NAMALWA (cell line): ENCODE measurements at places on chromosomes 16 and 17.

DNA sequence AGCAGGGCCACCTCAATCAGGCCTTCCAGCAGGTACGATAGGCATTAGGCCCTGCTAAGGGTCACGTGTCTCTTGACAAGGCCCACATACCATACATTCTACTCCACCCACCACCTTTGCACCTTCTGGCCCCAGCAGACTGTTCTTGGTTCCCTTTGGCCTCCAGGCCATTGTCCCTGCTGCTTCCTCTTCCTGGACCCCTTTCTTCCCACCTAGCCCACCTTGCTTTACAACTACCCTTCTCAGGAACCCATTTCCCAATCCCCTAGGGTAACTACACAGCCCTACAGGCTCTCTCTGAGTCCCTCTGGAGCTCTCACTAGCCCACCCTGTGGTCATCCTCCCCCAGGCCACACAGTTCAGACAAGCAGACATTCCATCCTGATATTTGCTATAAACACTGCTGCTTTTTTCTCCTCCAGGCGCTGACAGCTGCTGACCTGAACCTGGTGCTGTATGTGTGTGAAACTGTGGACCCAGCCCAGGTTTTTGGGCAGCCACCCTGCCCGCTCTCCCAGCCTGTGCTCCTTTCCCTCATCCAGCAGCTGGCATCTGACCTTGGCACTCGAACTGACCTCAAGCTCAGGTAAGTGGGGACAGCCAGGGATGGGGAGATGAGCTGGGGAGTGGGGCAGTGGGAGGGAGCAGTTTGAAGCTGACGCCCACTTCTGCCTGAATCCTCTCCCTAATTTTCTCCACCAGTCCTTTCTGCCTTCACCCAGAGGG, 1.4 kb upstream of the NRN1L start:
- DNase-seq, result no peak

DNA sequence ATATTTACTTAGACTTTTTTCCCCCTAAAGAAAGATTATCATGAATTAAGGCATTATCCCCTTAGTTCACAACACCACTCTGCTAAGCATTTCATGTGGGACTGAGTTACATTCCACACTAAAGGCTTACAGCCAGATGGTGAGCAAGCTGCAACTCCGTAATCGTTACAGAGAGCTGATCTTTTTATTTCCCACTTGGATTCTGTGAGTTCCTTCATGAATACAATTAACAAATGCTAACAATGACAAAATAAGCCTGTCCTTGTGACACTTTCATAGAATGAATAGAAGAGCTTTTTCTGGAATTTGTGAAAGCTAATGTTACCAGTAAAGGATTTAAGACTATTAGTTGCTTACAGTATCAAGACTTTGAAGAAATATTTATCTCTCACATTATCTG, 8.7 kb downstream of the OGFOD1 start:
- DNase-seq, result no peak

DNA sequence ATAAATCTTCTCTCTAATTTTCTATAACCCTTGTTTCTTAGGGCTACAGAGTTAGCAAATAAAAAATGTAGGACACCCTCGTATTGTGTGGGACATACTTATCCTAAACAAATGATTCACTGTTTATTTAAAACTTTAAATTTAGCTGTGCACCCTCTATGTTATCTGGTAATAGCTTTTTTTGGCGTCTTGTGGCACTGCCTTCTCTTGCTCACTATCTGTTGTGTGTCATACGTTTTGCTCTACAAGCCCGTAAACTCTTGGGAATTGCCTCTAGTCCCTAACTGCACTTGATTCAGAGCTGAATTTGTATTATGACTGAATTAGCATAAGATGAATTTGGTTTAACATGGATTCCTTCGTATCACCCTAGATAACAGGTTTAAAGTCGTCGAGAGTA, 144.3 kb upstream of the MYOCD start:
- no peak for DNase-seq

DNA sequence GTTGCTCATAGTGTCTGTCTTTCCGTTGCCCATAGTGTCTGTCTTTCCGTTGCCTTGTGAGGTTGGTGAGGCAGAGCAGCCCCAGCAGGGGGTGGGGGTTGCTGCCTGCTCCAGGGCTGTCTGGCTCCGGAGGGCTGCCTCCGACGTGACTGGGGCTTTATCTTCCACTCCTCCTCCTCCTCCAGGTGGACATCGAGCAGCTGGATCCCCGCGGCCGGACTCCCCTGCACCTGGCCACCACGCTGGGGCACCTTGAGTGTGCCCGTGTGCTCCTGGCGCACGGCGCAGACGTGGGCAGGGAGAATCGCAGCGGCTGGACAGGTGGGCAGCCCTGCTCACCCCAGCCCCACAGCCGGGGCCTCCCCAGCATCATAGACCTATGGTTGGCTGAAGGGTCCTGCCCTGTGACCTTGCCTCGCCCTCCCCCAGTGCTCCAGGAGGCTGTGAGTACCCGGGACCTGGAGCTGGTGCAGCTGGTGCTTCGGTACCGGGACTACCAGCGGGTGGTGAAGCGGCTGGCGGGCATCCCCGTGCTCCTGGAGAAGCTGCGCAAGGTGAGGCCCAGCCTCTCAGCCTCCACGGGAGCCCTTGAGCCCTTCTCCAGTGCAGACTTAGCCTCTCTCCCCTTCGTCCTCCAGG, 14.7 kb downstream of the ANKRD13B start:
- no peak for DNase-seq

DNA sequence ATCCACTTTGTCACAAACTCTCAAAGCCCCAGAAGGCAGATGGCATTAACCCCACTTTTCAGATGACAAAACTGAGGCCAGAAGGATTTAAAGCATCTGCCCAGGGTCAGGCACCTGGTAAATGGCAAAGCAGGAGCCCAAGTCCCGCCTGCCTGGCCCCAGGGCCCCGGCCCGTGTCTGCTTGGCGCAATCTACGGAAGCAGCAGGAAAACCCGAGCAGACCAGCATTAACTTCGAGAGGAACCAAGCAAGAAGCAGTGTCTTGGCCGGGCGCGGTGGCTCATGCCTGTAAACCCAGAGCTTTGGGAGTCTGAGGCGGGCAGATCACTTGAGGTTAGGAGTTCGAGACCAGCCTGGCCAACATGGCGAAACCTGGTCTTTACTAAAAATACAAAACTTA, 21.6 kb downstream of the RTN4RL1 start:
- DNase-seq, result no peak

- peak; percentile 57 for DNase-seq
These were observed 2.4 kb upstream of the PERCC1 start for GRCh38 chr16:1428511-1428910.

DNA sequence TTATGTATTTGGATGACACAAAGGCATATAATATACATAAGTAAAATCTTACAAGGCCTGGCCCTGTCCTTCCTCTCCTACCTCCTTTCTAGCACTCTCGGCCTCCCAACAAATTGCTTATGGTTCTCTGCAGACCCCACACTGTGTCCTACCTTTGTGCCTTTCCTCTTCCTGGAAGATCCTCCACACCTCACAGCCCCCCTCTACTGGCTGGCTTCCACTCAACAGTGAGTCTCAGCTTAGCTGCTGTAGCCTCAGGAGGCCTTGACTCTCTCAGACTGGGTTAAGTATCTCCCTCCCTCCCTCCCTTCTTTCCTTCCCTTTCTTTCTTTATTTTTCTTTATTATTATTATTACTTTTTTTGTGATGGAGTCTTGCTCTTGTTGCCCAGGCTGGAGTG, 8.3 kb upstream of the SLC52A1 start:
- no peak for DNase-seq

- DNase-seq, result no peak
These were observed 356.6 kb downstream of the RBFOX1 start for GRCh38 chr16:7689234-7689633.

- peak; percentile 24 for DNase-seq
These were observed 4.7 kb upstream of the CHD3 start for GRCh38 chr17:7883781-7884386.

DNA sequence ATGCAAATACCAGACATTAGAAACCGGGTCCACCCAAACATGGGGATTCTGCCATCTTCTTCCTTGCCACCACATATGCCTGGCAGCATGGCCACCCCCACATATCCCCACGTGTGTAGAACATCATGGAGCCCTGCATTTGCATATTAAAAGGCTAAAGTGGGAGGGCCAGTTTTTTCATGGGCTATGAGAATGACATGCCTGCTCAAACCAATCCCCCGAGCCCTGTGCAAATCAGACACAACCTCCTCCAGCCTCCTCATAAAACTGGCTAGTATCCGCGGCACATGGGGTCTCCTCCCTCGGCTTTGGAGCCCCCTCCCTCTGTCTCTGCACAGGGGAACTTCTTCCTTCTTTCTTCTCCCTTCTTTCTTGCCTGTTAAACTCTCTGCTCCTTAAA, 174.9 kb upstream of the WSCD1 start:
- DNase-seq, result no peak

GRCh38 chr17:76337413-76337777, 16.3 kb downstream of the PRPSAP1 start:
- DNase-seq, result no peak

- DNase-seq, result no peak
These were observed 50.3 kb downstream of the C16orf95 start for GRCh38 chr16:87266846-87267245.

DNA sequence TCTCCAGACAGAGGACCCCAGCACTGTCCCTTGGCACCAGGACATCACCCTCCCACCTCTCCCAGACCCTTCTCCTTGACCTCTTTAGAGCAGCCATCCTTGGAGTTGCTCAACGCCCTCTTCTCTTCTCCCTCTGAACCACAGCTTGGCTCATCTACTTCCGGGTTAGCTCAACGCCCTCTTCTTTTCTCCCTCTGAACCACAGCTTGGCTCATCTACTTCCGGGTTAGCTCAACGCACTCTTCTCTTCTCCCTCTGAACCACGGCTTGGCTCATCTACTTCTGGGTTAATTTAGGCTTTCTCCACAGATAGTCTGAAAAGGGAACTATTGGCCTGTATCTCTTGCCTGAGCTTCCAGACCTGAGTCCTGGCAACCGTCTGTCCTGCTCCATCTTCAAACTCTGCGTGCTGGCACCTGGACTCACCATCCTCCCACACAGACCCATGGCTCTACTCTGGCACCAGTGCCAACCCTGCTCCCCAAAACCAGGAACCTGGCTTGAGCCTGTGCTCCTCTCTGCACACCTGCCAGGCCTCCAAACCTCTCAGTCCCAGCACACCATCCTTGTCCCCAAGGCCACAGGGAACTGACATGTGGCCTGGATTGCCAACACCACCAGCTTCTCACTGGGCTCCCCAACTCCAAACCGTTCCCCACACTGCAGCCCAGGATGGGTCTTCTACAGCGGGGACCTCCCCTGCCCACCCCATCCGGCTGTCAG, 25.3 kb upstream of the FAAP100 start:
- DNase-seq, result no peak

GRCh38 chr17:78817123-78817522, 23.5 kb downstream of the USP36 start:
- DNase-seq, result no peak

- DNase-seq, result peak; percentile 61
These were observed 150.1 kb downstream of the RAB11FIP4 start for GRCh38 chr17:31541559-31541958.

DNA sequence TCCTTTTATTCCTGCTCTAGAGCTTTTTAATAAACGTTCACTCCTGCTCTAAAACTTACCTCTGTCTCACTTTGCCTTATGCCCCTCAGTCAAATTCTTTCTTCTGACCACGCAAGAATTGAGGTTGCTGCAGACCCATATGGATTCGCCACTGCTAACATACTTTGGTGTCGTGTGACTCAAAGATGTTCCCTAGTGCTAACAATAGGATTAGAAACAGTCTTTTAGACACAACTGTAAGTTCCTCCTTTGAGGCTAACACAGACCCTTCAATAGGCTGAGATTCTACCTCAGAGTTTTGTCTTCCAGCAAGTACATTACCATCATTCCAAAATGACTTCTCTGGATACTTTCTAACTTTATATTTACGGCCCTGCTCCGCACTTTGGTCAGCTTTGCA, 149.5 kb upstream of the COX10 start:
- no peak for DNase-seq

- DNase-seq, result no peak
These were observed 30.8 kb downstream of the SLC12A3 start for GRCh38 chr16:56895813-56896212.

DNA sequence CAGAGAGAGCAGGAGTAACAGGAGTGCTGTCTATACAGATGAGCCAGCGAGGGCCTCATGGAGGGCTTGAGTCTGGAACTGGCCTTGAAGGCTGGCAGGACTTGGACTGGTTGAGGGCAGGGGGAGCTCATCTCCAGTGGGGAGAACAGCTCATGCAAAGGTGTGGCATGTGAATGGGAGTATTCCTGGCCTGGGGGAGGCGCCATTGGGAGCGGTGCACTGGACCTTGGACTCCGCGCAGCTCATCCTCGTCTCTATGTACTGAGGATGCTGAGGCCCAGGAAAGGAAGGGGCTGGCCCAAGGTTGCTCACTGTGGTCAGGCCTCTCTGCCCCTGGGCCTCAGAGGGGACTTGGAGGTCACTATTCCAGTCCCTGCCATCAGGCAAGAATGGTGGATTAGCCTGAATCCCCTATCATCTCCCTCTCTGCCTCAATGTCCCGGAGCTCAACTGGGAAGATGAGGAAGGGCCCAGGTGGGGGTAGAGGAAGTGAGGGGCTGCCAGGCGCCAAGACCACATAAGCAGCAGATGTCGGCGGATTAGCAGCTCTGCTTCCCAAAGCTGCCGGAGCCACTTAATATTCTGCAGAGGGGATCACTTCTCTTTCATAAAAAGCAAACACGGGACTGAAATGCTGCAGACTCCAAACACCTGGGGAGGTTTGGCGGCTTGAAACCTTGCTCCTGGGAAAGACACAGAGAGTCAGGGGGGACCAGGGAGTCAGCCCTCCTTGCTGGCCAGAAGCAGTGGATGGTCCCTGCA, 88.9 kb downstream of the SDK2 start:
- DNase-seq, result no peak

DNA sequence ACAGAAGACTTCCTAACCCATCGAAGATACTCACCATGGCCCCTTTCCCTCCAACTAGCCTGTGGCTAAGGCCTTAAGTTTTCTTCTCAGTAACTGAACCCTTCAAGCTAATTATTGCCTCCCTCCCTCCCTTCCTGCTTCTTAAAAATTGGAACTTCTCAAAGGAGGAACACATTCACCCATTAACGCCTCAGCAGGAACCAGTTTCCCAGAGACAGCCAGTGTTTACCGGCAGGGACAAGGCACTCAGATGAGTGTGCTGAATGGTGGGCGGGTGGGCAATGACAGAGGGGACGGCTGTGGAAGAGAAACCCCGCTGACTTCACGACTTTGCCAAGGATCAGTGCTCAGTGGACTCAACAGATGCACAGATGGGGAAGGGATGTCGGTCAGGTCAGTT, 20.3 kb downstream of the PITPNA start:
- DNase-seq, result no peak

- no peak for DNase-seq
These were observed 23.5 kb downstream of the ZNF750 start for GRCh38 chr17:82816358-82816757.

GRCh38 chr17:60231691-60232090, 81.9 kb downstream of the CA4 start:
- no peak for DNase-seq

- no peak for DNase-seq
These were observed 11.5 kb upstream of the HAS3 start for GRCh38 chr16:69093974-69094373.

GRCh38 chr17:48181653-48182052, 74.1 kb downstream of the SNX11 start:
- DNase-seq, result no peak
